Dorsolateral prefrontal cortex (tissue), 122 donors: ENCODE measurements at places on chromosomes 6 and 20. TPM values are rescaled to one million over a fixed set of nuclear protein-coding genes. Genes with fewer than 3 reads are reported as not detected.

GRCh38 chr6:143140767-143141166 is 80.1 kb downstream of the AIG1 start:
- DNase-seq, result no peak

DNA sequence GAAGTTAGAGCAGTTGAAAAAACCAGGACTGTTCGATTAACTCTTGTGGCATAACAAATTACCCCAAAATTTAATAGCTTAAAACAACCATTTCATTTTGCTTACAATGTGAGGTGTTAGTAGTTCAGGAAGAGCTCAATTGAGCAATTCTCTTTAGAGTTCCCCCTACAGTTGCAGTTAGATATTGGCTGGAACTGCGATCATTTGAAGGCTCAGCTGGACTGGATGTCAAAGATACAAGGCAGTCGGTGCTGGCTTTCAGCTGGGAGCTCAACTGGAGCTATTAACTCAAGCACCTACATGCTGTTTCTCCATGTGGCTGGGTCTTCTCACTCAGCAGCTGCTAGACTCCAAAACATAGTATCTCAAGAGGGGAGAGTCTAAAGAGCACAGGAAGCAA is 96.0 kb upstream of the LOC128125822 start:
- no peak for DNase-seq

Gene C20orf202
- 0.83 TPM for total RNA-seq

Gene PRR18
- total RNA-seq, result 106 TPM
